ENCODE measurements at places on chromosomes 12 and 14.

DNA sequence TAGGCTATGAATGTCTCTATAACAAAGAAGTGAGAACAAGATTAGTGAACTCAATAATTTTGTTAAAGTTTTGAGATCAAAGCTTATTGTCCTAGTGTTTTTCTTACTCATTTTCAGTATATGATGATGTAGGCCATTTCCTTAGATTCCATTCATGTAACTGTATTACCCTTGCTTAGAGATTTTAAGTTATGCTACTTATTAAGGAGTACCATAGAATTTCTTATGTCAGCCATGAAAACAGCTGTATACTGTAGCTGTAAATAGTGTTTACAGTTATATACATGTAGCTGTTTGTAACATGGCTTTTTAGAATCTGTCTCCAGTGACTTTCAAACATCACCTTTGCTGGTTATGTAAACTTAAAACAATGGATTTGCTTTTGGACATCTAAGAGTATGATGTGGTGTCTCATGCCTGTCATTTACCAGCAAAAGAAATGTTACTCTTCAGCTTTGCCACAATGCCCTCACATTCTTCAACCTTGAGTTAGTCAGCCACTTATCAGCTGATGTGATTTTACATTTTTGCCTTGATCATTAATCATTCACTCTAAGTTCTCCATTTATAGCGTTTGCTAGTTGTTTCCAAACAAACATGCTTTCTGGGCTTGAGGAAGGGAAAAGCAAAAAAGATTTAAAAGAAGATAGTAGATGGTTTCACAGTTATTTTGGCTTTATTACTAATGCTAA lies 55.5 kb downstream of the SLC16A7 start:
- DNase-seq = no peak

DNA sequence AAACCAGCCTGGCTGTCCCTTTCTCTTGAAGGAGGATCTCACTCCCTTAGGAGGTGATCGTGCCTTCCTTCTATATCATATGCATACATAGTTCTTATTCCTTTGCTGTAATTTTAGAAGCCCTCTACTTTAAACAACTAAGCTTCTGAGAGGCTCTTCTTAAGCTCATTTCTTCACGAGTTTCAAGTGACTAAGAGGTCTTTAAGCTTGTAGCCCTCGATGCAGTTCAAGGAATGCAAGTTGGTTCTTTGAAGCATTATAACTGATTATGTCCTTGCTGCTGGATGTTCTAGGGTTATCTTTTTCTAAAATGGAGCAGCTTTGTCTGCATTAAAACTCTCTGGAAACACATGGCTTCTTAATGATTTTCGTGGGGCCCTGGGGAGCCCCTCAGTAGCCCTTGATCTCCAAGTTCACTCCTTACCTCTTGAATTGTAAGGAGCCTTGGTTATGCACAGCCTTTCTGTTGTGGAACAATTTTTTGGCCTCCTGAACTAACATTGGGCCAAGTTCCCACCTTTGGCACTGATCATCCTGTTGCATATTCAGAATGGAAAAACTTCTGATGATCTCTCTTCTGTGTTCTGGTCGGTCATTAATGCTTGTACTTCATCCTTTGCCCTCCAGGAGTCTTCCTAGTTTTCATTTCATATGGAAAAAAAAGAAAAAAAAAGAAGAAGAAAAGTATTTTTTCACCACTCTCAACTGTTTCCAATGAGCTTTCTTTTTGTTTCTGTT lies 12.6 kb downstream of the RASSF8 start:
- DNase-seq = no peak

- DNase-seq = no peak
Observed at GRCh38 chr12:52132754-52133161, 53.3 kb downstream of the SMIM41 start.

- no peak for DNase-seq
Observed at GRCh38 chr12:117805865-117806264, 162.9 kb downstream of the KSR2 start.

DNA sequence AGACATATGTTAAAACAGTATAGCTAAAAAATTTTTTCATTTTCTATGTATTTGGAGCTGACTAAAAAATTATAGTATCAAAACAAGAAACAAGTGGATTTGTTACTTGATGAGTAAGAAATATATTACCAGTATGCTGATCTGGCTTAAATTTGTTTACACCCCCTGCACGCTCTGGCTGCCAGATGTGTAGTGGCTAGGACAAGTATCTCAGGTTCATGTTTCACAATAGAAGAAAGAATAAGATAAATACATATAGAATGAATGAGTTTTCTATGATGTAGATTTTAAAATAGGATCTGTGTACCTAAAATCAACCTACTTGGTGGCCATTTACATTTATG lies 13.1 kb downstream of the NAA30 start:
- no peak for DNase-seq

GRCh38 chr12:5247144-5247543 lies 184.8 kb upstream of the NTF3 start:
- DNase-seq = no peak

DNA sequence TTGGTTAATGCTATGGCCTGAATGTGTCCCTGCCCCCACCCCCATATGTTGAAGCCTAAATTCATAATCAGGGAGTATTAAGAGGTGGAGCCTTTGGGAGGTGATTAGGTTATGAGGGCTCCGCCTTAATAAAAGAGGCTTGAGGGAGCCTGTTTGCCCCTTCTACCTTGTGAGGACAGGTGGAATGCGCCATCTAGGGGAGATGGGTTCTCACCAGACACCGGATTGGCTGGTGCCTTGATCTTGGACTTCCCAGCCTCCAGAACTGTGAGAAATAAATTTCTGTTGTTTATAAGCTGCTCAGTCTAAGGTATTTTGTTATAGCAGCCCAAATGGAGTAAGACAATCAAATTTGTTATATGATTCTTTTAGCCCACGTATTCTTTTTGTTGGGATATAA lies 148.3 kb downstream of the PTCSC3 start:
- DNase-seq = no peak

DNA sequence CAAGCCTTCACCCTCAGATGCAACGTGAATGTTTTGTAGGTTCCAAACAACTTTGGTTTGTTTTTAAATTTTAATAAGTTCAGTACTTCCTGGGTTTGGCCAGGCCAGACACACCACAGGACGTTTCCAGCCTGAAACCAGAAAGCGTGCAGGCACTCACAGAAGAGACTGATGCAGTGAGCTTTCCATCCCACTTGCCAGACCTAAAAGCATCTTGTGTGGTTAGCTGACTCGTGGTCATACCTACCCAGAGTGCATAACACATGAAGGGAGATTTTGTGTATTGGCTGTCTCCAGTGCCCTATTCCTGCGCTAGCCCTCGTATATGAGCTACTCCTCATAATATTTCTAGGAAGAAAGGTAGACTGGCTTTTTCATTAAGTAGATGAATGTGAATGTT lies 297.3 kb upstream of the FAR2 start:
- no peak for DNase-seq

- DNase-seq = no peak
Observed at GRCh38 chr12:79933532-79934264, 1.2 kb downstream of the PPP1R12A start.

GRCh38 chr14:52014601-52015267 lies 25.4 kb downstream of the RTRAF start:
- no peak for DNase-seq

DNA sequence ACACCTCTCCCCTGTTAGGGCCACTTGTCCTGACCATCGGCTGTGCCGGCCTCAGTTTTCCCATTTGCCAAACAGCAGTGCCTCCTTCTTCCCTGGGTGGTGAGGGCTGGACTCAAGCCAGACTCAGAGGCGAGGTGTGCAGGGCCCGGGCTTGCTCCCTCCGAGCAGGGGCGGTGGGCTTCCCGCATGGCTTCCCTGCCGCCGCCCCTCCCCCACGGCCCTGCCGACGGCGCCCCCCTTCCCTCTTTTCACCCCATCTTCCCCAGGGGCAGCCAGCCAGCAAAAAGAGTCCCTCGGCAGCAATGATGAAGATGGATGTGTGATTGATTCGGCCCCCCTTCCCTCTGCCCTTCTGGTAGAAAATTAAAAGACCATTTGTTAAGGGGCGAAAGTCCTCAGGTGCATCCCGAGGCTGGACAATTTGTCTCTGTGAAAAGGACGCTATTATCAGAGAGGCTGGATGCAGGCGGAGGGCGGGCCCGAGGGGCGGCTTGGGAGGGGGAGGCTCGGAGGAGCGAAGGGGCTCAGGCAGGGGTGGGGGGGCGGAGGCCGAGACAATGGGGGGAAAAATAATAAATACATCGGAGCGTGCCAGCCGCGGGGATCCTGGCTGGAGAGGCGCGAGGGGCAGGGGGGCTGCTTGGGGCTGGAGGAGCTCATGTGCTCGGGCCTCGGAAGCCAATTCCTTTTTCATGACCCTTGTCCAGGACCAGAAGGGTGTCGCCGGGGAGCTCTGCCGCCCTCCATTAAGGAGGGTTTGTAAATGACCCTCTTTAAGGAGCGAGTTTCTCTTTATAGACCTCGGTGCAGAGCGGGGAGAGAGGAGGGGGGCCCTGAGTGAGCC lies 48.0 kb upstream of the LHX5 start:
- DNase-seq = no peak

- no peak for DNase-seq
Observed at GRCh38 chr12:90048918-90049317, 340.3 kb upstream of the ATP2B1 start.

DNA sequence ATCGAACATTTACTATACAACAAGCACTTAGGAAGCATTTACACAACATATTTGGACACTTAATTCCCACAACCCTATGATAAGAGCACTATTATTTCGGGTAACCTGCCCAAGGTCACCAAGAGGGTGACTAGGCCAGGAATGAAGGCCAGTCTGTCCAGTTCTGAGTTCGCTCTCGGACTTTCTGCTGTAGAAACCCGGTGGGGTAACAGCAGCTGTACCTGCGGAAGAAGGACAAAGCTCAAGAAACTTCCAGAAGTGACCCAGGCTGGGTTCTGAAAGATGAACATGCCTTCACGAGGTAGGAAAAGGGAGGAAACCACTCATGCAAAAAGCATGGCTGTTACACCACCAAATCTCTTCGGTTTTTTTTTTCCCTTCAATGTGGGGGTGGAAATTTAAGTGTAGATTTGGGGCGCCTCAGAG lies 10.8 kb downstream of the PLA2G1B start:
- no peak for DNase-seq

DNA sequence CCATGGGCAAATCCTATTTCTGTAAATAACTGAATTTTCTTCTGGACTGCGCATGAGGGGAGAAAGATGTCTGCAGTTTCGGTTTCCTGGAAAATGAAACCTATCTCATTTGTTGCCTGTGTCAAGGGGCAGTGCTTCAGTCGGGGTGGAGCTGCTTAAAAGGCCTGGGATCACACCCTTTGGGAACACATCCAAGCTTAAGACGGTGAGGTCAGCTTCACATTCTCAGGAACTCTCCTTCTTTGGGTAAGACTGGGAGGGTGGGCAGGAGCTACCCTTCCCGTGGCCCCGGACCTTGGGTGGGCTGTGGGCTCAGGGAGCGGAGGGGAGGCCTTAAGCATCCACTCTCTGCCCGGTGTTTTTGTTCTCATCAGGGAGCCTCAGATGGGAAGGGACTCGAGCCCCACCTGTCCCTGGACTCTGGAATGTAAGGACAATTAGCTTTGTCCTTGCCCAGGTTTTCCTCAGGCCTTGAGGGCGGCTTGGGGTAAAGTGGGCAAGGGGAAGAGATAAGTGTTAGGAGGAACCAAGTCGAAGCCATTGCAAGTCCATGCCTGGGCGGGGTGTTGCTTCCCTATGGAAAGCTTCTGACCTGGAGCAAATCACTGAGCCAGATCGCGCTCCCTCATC lies at the start of gene IFI27:
Gene IFI27 (plus strand): TSS at position 185 of the 630 bp plus-strand sequence.
- DNase-seq = no peak

DNA sequence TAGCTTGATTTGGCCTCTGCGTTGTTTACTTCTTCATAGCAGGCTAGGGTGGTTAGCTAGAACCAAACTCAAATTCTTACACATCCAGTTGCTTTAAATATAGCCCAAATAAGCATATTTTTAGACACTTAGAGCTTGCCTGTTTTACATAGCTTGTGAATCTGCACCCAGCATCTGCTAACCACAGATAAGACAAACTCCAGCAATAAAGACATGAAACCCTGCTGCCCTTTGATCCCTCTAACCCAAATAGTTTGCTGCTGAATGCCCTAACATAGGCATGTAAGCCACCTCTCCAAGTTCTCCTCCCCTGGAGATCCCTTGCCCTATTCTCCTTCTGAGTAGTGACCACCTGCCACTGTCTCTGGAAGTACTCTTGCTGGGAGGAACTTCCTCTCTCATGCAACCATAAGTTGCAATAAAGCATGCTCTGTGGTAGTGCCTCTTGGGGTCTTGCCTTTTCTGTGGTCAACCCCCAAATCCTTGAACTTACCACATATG lies 185.6 kb downstream of the TMEM117 start:
- no peak for DNase-seq

GRCh38 chr12:83224012-83224411 lies 537.3 kb downstream of the TMTC2 start:
- DNase-seq = no peak

Measured in stimulated activated CD8-positive, alpha-beta memory T cell treated with anti-CD3 and anti-CD28 coated beads, Interleukin-15, amount 100 ng/mL, for 1 hour (primary cell).